ENCODE measurements at places on chromosomes 4 and X.

- DNase-seq, result no peak
Observed at GRCh38 chr4:114601304-114602052, 2.9 kb downstream of the UGT8 start.

DNA sequence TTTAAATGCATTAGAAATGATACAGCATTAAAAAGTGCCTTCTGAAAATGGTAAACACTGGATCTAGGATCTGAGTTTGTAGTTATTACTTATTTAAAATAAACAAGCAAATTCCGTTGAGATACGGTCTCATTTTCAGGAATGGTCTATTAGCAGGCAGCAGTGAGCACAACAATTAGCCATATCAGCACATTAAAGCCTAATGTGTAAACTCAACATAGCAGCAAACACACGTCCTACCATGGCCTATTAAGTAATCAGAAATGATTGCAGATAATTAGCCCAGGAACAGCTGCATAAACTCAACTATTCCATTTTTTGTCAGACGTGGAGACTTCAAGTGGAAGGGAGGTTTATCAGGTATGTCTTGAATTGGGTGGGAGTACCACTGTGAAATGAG, 61.8 kb downstream of the NEIL3 start:
- DNase-seq, result peak; percentile 94

DNA sequence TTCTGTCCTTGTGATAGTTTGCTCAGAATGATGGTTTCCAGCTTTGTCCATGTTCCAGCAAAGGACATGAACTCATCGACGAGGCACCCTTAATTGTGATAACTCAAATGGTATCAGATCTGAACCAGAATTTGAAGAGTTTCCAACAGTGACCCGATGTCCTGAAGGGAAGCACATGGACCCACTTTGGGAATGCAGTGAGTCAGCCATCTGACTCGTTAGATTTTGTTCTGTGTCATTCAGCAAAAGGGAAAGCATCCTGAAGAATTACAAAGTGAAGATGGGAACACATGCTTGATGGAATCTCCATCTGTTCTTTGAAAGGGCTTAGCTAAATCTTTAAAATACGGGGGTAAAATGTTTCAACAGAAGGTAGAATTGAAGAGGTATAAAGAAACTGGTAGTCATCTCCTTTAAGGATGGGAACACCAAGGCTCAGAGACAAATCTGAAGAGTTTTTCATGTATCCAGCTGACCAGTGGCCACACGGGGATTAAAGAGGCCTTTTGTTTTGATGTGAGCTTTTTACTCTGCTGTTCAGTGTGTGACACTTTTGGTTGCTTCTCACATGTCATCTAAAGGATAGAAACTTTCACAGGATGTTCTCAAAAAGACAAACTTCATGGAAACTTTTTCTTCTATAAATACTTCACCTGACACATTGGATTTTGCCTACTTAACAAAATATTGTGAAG, 393.8 kb downstream of the INPP4B start:
- DNase-seq, result no peak

- DNase-seq, result no peak
Observed at GRCh38 chr4:142581881-142582280, 264.2 kb downstream of the INPP4B start.
